T-helper 1 cell (primary cell): ENCODE measurements at places on chromosomes 7 and 10.
A peak's percentile ranks its signal among the peaks of the same experiment; 100 is the strongest.

DNA sequence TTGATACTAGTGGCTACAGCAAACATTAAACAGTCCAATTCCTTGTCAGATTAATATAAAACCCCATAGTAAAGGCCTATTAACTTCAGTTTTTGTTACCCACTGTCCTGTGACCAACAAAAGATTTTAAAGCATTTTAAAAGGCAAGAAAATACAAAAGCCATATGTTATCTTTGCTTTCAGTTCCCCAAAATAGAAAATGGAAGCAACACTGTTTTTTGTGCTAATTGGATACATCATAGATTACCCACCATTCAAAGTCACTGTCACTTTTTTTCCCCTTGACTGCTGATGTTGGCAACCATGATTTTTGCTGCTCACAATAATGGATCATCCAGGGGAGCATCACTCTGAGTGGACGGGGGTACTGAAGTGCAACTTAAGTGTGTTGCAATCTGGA, 52.4 kb upstream of the TMEM140 start:
- DNase-seq = no peak

DNA sequence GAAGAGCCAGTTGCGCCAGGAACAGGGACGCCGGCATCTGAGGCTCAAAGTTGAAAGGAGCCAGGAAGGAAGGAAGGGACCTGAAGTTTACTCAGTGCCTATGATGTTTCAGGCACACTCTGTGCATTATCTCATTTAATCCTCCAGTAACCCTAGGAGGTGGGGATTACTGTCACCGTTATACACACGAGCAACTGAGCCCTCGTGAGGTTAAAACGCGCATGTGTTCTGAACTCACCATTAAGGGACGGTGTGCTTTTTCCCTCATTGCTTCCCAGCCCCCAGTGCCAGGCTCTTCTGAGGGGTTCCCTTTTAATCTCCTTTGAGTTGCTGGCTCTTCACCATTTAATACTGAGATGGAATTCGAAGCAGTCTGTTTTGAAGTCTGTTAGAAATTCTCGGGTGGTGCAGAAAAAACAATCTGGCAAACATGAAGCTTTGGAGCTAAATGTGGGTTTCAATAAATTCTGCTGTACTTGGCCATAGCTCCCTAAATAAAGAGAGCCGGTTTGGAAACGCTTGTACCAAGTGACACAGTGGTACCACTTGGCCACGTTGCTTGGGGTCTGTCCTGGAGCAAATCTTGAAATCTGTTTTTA, 102.2 kb downstream of the TAX1BP1 start:
- no peak for DNase-seq

DNA sequence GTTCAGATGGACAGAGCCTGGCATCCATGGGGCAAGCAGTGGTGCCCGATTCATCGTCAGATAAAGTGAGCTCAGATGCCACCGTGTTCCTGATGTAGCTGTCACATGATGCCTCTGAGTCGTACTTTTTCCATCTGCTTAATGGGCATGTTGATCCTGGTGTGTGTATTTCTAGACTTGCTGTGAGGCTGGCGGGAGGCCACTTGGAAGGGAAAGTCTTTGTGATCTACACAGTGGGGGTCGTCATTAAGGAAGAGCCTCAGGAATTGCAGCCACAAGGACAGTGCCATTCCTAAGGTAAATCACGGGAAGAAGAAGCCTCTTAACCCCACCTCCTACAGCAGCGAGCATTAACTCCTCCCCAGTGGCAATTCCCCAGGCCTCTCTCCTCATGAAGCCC, 63.0 kb downstream of the RGS10 start:
- no peak for DNase-seq

- no peak for DNase-seq
Observed at GRCh38 chr7:23662124-23662983, 17.6 kb upstream of the FAM221A start.

- no peak for DNase-seq
Observed at GRCh38 chr7:23434147-23434917, 36.0 kb downstream of the IGF2BP3 start.

- no peak for DNase-seq
Observed at GRCh38 chr10:122459561-122460273, 1.6 kb upstream of the HTRA1 start.

DNA sequence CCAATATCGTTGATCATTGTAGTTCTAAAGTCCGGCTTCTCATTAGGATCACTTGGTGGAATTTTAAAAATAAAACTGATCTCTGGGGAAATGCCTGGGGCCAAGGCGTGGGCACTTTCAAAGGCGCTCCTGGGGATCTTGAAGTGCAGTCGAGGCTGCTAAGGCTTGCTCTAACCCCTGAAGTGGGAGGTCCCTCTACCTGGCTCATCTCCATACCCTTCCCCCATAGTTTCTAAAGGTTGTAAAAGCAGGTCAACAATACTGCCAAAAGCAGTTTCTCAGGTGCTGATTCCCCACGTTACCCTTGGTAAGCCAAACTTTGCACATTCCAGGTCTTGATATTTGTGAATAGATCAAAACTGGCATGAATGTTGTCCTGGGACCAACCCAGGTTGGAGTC, 79.0 kb upstream of the SP8 start:
- DNase-seq = no peak

DNA sequence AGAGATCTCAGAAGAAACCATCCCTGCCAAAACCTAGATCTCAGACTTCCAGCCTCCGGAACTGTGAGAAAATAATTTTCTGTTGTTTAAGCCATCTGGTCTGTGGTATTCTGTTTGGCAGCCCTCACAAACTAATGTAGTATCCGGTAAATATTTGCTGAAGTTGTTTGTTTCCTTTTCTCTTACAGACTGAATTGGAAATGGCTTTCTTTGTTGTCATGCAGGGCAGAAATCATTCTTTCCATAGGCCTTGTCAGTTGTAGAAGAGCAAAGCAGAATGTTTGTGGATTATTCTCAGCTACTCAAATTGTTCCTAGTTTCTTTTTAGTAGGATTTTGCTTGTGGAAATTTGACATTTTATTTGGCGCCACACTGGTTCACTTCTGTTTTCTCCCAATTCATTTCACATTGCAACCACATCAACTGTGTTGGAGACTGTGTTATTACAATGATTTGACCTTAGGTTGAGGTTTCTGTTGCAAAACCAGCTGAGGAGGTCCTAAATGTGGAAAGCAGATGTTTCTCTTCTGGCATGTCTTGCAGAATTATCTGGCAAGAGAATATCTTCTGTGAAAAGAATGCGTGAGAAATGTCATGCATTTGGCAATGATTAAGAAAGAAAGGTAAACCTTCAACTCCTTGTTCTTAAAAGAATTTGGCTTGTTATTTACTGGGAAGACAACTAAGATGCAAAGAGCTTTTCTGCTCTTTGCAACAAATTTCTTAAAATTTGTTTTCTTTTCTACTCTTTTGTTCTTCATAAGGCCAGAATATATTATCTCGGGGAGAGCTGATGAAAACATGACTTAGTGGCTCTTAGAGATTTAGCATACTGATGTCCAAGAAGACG, 25.8 kb downstream of the ACTA2 start:
- DNase-seq = no peak

- DNase-seq = no peak
Observed at GRCh38 chr7:156147756-156148504, 335.7 kb upstream of the SHH start.

- no peak for DNase-seq
Observed at GRCh38 chr10:27801171-27801785, 55.7 kb upstream of the MKX start.

DNA sequence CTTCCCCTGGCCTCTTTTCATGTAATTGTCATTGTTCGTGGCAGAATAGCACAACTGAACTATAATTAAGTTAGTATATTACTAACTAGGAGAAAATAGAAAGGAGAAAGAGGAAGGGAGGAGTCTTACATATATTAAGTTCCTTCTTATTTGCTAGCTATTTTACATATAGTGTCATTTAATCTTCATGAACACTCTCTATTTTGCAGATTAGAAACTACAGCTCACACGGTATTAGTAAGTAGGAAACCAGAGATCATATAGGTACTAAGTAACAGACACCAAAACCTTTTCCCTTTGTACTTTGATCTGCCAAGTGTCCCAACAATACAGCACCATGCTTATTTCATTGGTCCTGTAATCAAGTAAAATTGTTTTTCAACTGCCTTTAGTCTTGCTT, 202.4 kb upstream of the HPS1 start:
- DNase-seq = no peak

DNA sequence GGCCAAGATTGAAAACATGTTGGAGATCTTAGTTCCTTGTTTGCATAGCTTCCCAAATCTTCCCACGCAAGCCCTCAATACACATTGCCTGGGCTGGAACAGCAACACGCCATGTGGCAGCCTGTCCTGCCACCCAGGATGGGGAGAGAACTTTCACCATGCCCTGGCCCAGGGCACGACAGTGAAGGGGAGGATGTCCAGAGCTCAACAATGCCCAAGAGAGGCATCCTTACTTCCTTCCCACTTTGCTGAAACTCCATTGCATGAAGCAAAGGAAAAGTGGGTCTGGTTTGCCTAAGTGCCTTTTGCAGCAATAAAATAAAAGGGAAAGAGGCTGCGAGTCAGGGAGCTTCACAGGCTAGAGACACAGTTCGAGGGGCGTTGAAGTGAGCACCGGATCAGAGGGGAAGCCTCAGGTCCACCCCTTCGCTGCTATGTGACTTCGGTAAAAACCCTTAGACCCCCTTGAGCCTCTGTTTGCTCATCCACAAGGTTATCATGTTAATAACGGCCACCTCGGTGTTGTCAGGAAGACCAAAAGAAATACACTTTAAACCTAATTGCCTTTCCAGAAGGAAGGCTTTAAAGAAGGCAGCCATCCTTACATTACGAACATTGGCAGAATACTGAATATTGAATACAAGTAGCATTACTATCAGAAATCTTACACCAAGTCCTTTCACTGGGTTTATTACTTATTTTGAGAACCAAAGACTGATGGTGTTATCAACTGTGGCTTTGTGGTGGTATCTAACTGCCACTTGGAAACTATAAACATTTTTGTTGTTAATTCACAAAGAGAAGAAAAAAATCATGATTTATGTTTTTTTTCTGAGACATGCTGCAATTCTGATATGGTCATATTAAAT, 133.3 kb downstream of the ICA1 start:
- no peak for DNase-seq

DNA sequence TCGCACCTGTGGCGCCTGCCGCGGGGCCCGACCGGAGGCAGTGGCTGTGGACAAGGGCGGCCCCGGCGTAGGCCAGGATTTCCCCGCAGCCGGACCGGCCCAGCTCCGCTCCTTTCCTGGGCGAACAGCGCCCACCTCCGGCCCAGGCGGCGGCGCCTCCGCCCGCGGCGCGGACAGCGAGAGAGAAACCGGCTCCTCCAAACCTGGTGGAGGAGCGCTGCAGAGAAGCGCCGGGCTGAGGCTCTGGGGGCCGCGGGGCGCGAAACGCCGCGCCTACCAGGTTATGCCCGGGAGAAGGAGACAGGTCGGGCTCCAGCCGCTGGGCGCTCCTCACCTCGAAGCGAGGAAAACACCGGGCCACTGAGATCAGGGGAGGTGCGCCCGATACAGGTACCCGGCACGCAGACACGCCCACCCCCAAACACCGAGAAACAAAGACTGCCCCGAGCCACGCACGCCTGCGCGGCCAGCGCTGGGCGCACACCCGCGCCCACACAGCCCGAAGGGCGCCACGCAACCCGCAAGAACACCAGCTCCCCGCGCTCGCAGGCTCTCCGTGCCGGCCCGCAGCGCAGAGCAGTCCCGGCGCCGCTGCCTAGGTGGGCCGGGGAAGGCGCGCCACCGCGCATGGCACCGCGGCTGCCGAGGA, 3.3 kb downstream of the GRID1 start:
- peak; percentile 10 for DNase-seq

- DNase-seq = no peak
Observed at GRCh38 chr10:111545861-111546605, 469.2 kb downstream of the ADRA2A start.

DNA sequence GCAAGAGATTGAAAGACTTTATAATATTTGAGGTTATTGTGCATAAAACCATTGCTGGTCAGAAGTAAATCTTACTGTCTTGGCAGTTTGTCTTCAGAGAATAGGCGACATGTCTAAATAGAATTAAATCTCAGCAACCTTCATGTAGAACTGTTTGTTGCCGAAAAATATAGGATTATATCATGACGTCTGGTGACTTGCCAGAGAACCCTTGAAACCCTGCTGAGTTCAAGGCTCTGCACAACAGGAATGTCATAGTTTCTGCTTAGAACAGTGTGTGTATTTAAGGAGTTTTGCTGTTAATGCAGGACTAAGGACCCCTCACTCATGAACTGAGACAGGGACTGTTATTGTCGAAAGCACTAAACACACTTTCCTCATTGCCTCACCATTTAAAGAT, 206.4 kb upstream of the ETV1 start:
- no peak for DNase-seq

DNA sequence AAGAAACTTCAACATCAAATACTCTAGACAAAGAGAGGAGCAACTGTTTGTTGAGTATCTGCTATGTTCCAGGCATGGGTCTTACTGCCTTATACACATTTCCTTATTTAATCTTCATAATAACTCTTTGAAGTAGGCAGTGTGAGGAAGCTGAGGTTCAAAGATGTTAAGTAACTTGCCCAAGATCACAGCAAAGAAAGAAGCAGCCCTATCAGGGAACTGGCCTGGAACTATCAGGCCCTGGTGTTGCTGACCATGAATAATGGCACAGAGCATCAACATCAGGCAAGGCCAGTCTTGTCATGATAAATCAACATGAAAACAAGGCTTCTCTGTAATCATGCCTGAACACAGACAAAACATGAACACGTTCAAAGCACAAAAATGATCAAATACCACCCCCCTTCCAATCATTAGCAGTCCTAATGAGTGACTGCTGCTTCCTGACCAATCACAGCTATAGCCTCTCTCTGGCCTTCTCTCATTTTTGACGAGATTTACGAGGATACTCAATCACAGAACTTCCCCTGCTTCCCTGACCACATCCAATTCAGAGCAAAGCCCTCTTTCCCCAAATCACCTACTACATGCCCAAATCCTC, 2.3 kb downstream of the GSDME start:
- no peak for DNase-seq

- no peak for DNase-seq
Observed at GRCh38 chr7:31958226-31958625, 112.0 kb downstream of the PDE1C start.

- DNase-seq = no peak
Observed at GRCh38 chr10:78756604-78757343, 312.0 kb upstream of the ZMIZ1 start.

- no peak for DNase-seq
Observed at GRCh38 chr10:122642726-122643605, 56.7 kb downstream of the C10orf120 start.

GRCh38 chr7:91436655-91437054, 172.4 kb downstream of the FZD1 start:
- no peak for DNase-seq

- DNase-seq = no peak
Observed at GRCh38 chr7:22715969-22716368, 11.0 kb upstream of the IL6 start.

GRCh38 chr10:33092596-33092995, 134.6 kb upstream of the ITGB1 start:
- DNase-seq = no peak

- DNase-seq = no peak
Observed at GRCh38 chr7:54961391-54961790, 57.4 kb upstream of the EGFR start.
